SK-N-SH (cell line): ENCODE measurements at places on chromosomes 2 and 18. TPM values are rescaled to one million over a fixed set of nuclear protein-coding genes. Genes with fewer than 3 reads are reported as not detected.

Gene LRRTM1
- polyA plus RNA-seq, result 1.1 and 1.6 TPM in 2 replicates

Gene MC5R
- polyA plus RNA-seq, result not detected in 2 replicates

Gene SOX11
- 2.9 and 3.4 TPM in 2 replicates for polyA plus RNA-seq

DNA sequence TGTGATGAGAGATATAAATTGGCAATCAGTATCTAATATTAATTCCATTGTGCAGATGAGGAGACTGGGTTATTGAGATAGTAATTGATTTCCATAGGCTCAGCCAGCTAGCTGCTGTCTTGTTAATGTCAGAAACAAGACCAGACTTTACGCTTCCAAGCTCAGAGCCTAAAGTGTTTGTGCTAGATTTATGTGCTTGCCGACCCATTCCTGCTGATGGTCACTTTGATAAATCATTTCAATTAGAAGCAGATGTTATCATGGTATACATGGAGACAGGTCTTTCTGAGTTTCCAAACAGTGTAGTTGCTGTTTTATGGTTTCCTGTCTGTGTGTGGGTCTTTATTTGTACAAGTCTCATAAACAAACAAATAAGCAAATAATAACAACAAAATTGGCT, 92.8 kb downstream of the AQP4 start:
- peak; percentile 39 for DNase-seq
- no peak overlapping the region for H3K27ac ChIP-seq
- H3K4me3 ChIP-seq, result no peak overlapping the region
- H3K4me1 ChIP-seq, result peaks cover 16% of the 10 kb centered on the region

GRCh38 chr2:234378440-234378839, 118.4 kb downstream of the ARL4C start:
- no peak overlapping the region for H3K4me3 ChIP-seq
- H3K4me1 ChIP-seq, result no peaks in the 10 kb centered on the region; the same call in 1 of the 2 replicates
- no peak for DNase-seq
- H3K36me3 ChIP-seq, result no peaks in the 10 kb centered on the region
- H3K27me3 ChIP-seq, result no peaks in the 10 kb centered on the region
- H3K27ac ChIP-seq, result no peak overlapping the region

GRCh38 chr2:25825238-25825637, 53.0 kb downstream of the ASXL2 start:
- H3K36me3 ChIP-seq, result no peaks in the 10 kb centered on the region; the same call in 1 of the 2 replicates
- H3K27ac ChIP-seq, result no peak overlapping the region
- no peaks in the 10 kb centered on the region for H3K27me3 ChIP-seq
- peaks cover 2% of the 10 kb centered on the region; the same call in 1 of the 2 replicates for H3K4me1 ChIP-seq
- no peak for DNase-seq

DNA sequence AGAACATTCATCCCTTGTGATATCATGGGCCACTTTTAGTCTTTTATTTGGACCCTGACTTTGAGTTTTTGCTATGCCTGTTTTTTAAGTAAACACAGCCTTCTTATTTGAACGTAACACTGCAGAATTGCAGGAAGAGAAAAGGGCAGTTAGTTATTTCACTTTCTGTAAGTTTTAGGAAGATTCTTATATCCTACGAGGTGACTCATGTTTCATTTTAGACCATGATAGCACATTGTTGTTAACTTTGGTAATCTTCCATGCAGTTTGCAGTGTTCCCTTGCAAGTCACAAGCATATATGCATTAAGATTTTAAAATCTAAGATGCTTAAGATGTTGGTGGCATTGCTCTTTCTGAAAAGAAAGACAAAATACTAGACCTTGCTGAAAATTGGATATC, 128.6 kb upstream of the EPC2 start:
- H3K27me3 ChIP-seq, result no peaks in the 10 kb centered on the region
- no peak for DNase-seq
- H3K27ac ChIP-seq, result no peak overlapping the region
- no peak overlapping the region for H3K4me3 ChIP-seq
- no peaks in the 10 kb centered on the region; the same call in none of the 2 replicates for H3K4me1 ChIP-seq

DNA sequence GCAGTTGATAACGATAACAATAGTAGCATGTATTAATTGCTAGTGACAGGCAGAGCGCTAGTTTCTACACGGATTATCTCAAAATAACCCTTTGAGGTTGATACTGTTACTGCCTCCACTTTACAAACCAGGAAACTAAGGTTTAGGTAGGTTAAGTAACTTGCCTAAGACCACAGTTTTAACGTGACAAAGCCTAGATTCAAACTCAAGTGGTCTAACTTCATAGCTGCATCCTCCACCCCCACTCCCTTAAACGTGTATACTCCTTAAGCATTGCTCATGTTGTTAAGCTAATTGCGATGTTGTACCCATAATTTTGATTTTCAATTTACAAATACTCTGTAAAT, 1.2 kb downstream of the ME2 start:
- peaks cover 3% of the 10 kb centered on the region; the same call in 1 of the 2 replicates for H3K4me1 ChIP-seq
